Activated CD4-positive, alpha-beta T cell treated with anti-CD3 and anti-CD28 coated beads for 36 hours (primary cell): ENCODE measurements at places on chromosomes 2 and 18. TPM values are rescaled to one million over a fixed set of nuclear protein-coding genes. Genes with fewer than 3 reads are reported as not detected.

- no peak overlapping the region for H3K4me3 ChIP-seq
- H3K4me1 ChIP-seq: no peaks in the 10 kb centered on the region
- no peak overlapping the region for H3K27ac ChIP-seq
- peaks cover 5% of the 10 kb centered on the region for H3K36me3 ChIP-seq
- DNase-seq: no peak
Observed at GRCh38 chr2:131521961-131522781, 5.5 kb upstream of the CCDC74A start.

DNA sequence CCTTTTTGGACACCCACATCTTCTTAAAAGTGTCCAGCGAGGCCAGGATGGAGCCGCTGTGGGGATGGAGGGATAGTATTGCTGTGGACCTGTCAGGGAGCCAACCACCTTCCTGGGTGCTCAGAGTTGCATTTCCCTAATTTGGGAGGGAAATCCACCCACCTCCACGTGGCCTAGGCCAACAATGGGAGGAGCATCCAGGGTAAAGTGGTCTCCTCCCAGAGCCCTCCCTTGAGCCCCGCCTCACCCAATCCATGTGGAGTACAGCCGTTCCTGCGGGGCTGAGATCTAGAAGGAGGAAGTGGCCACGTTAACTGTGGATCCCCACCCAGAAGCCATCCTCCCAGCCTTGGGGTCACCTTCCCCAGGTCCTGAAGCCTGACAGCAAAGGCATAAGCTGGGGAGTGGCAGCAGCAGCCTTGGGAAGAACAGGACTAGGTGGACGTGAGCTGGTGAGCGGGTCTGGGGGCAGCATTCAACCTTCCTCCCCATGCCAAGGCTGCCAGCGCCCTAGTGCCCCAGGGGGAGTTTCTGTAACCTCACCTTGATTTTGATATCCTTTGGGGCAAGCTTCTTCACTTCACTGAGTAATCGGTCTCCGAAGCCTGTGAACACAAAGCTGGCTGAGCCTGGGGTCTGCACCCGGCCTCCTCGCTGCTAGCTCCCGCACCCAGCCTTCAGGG, 6.8 kb downstream of the ACTR1B start:
- H3K4me3 ChIP-seq: no peak overlapping the region
- no peak for DNase-seq
- peaks cover 65% of the 10 kb centered on the region for H3K36me3 ChIP-seq
- H3K27ac ChIP-seq: no peak overlapping the region
- H3K27me3 ChIP-seq: no peaks in the 10 kb centered on the region

- peaks cover 15% of the 10 kb centered on the region for H3K27me3 ChIP-seq
- H3K4me1 ChIP-seq: no peaks in the 10 kb centered on the region
- H3K4me3 ChIP-seq: no peak within 1 kb of the TSS
- DNase-seq: no peak
- no peaks in the 10 kb centered on the region for H3K36me3 ChIP-seq
Observed at GRCh38 chr18:26865557-26865956, at the start of gene AQP4. Gene AQP4, minus strand, starts transcription at chr18:26865707. Its CDS starts 18 bp downstream, at chr18:26865689.

- no peaks in the 10 kb centered on the region for H3K36me3 ChIP-seq
- no peaks in the 10 kb centered on the region for H3K4me1 ChIP-seq
- no peak overlapping the region for H3K27ac ChIP-seq
- DNase-seq: no peak
- H3K27me3 ChIP-seq: peaks cover 23% of the 10 kb centered on the region
- H3K4me3 ChIP-seq: no peak overlapping the region
Observed at GRCh38 chr2:45070113-45070652, 60.9 kb upstream of the SIX2 start.

Gene PCARE
- total RNA-seq: not detected

Gene CMPK2
- total RNA-seq: 6.2 TPM

Gene PARD3B
- not detected for total RNA-seq
